ENCODE measurements at places on chromosomes 1 and 21.

GRCh38 chr1:184753608-184754475 lies 816 bp downstream of the EDEM3 start:
- DNase-seq: peak; percentile 41

DNA sequence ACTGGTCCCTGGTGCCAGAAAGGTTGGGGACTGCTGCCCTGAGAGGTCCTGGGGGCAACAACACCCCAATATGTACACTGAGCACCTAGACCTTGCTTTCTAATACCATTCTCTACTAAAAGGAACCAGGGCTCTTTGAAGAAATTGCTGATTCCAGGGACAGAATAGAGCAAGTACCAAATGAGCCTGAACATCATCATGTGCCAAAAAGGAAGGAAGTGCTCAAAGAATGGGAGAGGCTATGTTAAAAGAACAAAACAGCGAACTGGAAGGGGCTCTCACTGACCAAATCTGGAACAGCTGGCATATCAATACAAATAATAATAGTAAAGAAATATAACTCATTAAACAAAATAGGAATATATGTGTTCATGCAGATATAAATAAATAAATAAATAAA lies 50.8 kb downstream of the PIK3R3 start:
- DNase-seq: no peak

DNA sequence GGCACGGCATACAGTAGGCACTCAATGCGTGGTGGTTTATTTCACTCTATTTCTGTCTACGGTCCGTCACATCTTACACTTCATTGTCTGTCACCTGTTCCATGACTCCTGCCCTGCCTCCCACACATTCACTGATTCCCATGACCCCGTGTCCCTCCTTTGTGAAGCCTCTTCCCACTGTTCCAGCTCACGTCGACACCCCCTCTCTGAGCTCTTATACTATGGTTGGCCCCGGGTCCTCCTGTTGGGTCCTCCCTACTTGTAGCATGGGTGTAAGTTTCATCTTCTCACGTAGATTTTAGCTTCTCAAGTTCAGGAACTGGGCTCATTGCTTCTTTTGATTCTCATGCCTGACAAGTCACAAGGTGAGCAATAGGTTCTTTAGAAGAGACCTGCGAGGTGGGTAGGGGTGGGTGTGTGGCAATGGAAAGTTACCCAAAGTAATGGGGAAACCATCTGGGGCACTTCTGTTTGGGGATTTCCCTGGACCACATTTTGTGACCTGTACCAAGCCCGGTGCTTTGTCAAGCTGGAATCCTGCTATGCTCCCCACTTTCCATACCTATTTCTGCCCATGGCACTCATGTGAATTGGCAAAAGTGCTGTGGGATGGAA lies 22.1 kb upstream of the IL10 start:
- no peak for DNase-seq

- no peak for DNase-seq
These were observed 114.6 kb downstream of the UCK2 start for GRCh38 chr1:165942062-165942461.

DNA sequence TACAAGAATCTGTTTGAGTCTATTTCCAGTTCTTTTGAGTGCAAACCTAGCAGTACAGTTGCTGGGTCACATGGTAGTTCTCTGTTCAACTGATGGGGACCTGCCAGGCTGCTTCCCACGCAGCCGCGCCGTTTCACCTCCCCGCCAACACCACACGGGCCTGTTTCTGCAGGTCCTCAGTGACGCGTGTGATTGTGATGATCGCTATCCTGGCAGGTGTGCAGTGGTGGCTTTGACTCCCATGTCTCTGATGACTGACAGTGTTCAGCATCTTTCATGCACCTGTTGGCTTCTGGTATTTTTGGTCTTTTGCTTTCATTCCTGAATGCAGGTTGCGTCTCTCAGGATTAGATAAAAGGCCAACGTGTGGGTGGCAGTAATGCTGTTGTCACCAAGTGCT lies 41.6 kb downstream of the FAAP20 start:
- no peak for DNase-seq

- no peak for DNase-seq
These were observed 135.3 kb downstream of the GABPA start for GRCh38 chr21:25870084-25870483.

DNA sequence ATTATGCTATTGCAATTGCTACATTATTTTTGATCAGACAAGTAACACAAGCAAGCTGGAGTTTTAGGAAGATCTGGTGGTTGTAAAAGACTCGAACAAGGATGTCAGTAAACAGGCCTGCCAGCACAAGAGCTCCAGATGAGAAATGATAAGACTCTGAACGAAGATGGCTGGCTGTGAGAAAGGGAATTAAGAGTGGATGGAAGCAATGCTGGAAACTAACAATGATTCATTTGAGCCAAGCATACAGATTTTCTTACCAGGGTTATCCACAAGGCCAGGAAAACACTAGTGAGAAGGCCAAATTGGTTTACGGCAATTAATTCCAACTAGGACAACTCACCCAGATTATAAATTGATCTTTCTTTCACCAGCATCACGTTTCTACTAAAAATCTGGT lies 54.2 kb downstream of the NRIP1 start:
- DNase-seq: no peak

DNA sequence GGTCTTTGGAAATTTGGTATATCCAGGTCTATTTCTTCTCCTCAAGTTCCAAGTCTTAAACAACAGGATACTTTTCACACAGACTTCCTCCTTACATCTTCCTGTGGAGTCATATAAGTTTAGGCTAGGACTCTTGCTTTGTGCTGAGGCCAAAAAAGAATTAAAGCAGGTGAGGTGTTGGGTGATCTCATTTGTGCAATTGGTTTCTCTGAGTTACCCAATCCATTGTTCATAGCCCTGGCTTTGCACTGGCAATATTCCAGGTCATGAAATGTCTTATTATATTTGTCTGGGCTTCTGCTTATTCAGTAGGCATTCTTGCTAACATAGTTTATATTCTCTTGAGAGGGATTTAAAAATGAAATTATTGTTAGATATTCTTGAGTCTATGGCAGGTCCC lies 14.1 kb upstream of the KIAA0040 start:
- no peak for DNase-seq

DNA sequence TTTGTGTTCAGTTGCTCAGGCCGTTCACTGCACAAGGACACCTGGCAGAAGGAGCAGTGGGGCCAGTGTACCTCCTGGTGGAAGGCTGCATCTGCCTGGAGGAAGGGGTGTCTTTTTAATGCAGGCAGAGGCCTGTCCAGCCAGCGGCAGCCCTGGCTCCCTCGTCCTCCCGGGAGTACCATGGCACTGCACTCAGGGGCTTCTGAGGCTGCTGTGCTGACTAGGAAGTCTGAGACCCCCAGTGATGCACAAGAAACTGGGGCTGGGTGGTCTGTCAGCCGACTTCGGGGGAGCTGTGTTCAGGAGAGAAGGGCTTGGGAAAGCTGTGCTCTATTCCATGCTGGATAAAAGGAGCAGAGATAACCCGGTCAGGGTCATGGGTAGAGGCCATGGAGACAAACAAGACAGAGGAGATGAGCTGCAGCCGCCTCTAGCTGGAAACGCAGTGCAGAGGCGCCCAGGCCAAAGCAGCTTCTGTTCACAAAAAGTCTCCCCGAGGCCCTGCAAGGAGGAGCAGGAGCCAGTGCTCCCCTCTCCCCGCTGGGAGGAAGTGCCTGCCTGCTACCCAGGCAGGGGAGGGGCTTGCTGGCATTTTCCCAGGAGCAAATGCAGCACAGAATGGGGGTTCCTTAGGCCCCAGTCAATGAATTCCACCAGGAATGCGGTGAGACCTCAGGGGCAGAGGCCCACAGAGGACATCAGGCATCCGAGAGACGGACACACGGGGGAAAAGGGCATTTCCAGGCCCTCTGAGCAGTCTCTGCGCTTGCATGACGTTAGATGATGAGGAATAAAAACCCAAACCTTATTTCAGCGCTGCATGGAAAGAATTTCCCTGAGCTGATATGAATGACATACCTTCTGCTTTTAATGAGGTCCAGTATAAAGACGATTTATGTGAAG lies 17.2 kb upstream of the C2CD2 start:
- no peak for DNase-seq

- DNase-seq: no peak
These were observed 36.6 kb downstream of the VANGL2 start for GRCh38 chr1:160436966-160437365.

GRCh38 chr1:172533513-172534151 lies 682 bp downstream of the SUCO start:
- DNase-seq: no peak

DNA sequence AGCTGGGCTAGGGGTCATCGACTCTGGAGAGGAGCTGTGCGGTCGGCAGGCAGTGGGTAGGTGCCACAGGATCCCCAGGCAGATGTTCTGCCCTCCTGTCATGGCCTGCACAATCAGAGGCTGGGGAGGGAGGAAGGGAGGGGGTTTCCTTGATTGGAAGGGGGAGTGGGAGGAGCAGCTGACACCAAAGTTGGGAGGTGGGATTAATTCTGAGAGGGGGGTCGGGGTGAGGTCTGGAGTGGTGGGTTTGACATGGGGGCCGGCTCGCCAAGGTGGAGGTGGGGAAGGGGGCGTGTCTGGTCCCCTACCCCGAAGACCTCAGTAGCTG lies 651 bp upstream of the HPCA start:
- DNase-seq: no peak

DNA sequence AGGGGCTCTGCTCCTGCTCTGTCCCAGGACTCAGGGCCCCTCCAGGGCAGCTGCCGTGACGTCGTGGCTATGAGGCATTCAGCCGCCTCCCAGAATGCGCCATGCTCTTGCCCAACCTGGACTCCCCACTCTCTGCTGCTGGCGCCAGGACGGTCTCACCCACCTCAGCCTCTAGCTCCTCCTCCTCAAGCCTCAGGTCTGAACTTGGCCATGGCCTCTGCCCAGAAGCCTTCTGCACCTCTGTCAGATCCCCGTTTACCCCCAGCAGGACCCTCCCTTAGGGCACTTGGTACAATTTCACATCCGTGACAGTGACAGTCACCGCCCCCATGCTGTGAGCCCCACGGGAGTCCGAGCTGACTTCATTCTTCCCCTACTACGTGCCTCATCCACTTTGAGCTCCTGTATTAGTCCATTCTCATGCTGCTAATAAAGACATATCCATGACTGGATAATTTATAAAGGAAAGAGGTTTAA lies 4.9 kb downstream of the CSTB start:
- DNase-seq: no peak

DNA sequence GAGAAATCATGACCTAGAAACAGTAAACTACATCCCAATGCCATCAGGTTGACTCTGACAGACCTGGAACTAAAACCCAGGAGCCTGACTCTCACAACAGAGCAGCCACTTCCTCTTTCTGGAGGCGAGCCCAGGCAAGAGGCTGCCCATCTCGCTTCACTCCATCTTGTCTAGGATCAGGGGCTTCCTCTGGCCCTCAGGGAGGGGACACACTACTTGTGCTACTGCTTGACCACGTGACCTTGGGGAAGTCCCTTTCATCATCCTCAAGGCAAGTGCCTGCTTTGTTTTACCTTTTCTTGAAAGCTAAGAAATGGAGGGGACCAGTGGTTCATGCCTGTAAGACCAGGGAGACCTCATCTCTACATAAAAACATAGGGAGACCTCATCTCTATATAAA lies 2.6 kb upstream of the TENT5B start:
- DNase-seq: no peak

GRCh38 chr1:230365723-230366307 lies 60.3 kb downstream of the PGBD5 start:
- no peak for DNase-seq

DNA sequence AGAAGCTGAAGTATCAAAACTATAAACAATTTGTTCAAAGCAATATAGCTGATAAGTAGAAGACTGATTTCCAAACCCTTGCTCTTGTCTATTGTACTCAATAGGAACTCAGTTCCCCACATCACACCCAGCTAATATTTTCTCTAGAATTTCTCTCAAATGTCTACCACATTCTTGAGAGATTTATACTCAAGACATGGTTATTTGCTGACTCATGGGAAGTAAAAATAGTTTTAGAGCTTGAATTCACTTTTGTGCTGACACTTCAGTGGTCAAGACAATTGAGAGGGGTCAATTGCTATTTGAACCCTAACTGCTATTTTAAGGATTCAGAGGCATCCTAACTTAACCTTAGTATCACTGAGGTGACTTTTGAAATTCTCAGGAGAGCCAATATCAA lies 99.0 kb downstream of the TNNI3K start:
- DNase-seq: no peak

GRCh38 chr1:67713057-67713846 lies 28.3 kb downstream of the GADD45A start:
- no peak for DNase-seq

GRCh38 chr1:228082918-228083870 lies 686 bp downstream of the ARF1 start:
- DNase-seq: no peak

DNA sequence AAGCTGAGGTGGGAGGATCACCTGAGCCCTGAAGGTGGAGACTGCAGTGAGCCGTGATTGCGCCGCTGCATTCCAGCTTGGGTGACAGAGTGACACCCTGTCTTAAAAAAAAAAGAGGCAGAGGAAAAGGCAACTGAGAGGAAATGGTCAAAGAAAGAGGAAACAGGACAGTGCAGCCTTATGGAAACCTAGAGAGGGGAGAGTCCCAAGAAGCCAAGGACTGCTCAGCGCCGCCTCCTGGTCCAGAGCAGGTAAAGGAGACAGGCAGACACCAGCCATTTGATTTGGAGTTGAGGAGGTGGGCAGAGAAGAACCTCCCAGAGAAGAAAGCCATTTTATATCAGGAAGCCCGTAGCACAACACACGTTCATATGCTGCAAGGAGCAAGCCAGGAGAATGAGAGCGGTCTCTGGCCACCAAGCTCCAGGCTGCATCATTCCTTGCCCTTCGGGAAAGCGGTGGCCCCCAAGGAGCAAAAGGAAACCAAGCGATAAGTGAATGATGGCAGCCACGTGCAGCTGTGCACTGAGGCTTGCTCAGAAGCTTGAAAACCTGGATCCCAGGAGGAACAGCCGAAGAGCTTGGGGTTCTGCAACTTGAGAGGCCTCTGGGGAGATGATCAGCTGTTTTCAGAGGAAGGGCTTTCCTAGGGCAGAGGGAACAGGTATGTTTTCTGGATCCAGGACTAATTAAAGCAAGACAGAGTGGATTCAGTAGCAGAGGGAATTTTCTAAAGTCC lies 33.7 kb downstream of the LRRC42 start:
- DNase-seq: no peak

DNA sequence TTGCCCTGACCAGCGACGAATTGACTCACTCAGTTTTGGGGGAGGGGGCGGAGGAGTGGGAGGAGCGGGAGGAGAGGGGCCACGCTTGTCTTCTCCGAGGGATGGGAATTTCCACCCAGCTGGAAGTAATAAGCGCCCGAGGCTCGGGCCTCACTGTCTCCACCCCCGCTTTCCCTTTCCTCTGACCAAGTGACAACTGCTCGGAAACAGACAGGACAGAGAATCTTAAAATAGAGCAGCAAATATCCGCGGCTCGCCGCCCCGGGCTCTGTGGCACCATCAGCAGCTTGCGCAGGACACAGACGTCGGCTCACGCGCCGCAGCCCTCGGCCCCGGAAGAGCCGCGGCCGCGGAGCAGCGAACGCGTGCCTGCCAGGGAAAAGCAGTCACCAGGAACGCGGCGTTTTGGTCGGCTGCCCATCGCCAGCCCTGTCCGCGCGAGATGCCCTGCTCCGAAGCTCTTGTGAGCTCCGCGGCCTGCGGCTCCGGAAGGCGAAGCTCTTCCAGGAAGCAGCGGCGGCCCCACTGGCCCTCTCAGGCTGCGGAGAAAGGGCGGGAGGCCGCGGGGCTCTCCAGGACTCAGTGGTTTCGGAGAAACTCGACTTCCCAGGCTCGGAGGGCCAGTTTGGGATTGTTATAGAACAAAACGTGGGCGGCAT lies 10.7 kb upstream of the RGS16 start:
- DNase-seq: no peak

GRCh38 chr21:45560106-45561021 lies 18.1 kb upstream of the SLC19A1 start:
- DNase-seq: no peak
